EH (cell line): ENCODE measurements at places on chromosomes 13 and 19.

DNA sequence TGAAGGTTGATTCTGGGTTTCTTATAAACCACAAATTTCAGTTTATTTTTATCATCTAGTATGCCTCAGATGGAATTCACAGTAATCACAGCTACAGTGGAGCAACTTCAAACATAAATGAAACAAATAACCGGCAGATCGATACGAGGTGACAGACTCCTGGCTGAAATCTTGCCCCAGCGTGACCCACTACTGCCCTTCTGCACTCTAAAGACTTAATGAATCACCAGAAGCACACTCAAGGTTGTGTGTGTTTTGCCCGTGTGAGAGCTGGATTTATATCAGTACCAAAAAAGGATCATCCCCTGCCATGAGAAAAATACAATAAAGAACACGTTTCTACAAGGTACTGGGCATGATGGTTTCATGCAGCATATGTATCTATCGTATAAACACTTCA lies 161.7 kb downstream of the KLF12 start:
- DNase-seq, result no peak

GRCh38 chr13:32594157-32594738 lies 8.0 kb downstream of the PDS5B start:
- peak; percentile 65 for DNase-seq

- no peak for DNase-seq
These were observed 9.1 kb downstream of the ZNF555 start for GRCh38 chr19:2850256-2850925.

DNA sequence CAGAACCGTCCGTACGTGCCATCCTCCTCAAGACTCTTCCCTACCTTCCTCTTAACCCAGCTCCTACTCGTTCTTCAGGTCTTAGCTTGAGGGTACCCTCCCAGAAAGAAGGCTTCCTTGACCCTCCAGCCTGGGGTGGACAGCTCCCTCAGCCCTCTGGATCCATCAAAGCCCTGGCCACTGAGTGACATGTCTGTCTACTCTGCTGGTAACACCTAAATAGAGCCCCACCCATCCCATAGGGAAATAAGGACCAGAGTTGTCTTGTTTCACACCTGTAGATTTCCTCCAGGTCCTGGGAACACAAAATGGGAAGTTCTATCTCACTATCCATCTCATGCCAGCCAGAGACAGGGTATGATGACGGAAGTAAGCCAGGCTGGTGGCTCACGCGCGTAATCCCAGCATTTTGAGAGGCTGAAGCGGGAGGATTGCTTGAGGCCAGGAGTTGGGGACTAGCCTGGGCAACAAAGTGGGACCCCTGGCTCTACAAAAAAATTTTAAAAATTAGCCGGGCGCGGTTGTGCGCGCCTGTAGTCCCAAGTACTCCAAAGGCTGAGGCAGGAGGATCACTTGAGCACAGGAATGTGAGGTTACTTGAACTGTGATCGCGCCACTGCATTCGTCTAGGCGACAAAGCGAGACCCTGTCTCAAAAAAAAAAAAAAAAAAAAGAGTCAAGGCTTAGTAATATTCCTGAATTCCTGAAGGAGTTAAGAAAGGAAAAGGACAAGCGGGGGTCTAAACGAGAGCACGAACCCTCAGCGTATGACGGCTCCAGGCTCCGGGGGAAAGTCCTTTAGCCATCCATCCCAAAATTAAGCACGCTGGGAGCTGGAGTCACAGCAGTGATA lies 566 bp upstream of the CCDC97 start:
- peak; percentile 20 for DNase-seq

GRCh38 chr13:52925775-52926285 lies 77.4 kb upstream of the PCDH8 start:
- DNase-seq, result no peak

- no peak for DNase-seq
These were observed 3.1 kb downstream of the ABHD17A start for GRCh38 chr19:1882089-1882785.

DNA sequence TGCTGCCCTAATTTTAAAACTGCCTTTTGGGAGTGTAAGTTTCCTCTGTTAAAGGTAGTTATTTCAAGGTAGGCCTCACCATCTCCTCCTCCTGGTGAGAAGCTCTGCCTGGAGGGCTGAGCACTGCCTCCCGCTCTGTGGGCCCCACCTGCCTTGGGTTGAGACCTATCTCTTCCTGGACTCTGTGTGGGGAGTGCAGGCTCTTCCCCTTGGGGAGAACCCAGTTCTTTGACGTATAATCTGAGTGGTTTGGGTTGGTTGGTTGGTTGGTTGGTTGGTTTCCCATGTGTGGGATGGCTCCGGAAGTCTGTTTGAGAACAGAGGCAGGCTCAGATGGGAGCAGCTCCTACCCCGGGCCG lies 39.1 kb downstream of the ACTN4 start:
- DNase-seq, result no peak

- no peak for DNase-seq
These were observed 26.1 kb downstream of the FGF9 start for GRCh38 chr13:21696865-21697448.

DNA sequence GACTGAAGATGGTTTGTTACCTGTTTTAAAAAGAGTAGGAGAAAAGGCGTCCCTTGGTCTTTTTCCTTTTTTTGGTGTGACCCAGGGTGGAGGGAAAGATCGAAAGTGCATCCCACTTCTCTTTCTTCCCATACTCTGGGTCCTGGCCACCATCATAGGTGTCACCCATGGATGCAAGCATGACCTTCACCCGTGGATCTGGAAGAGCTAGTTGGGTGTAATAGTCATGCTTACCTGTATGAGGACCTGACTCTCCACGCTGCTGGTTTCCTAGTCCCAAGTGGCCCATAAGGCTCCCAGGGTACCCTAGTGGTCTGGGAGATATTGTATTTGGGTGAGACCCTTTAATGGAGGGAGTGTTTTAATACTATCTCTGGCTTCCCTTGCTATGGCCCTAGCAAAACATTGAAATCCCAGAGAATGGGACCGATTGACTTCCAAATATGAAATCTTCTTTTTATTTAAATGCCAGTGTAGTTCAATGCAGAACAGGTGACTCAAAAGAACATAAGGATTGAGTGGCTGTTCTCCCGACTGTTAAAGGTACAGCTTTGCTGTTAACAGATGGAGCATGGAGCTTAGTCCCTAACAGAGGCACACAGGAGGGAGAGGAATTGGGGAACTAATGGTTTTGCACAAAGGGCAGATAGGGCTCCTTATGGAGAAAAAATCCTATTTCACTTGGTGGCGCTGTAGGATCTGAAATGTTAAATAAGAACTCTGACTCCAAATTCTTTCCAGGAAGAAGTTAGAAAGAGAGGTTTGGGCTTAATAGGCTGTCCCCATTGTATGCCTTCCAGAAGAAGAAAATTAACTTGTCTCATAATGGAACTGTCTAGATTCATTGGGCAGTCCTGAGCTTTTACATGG lies 7.0 kb upstream of the ZNF550 start:
- peak; percentile 13 for DNase-seq

DNA sequence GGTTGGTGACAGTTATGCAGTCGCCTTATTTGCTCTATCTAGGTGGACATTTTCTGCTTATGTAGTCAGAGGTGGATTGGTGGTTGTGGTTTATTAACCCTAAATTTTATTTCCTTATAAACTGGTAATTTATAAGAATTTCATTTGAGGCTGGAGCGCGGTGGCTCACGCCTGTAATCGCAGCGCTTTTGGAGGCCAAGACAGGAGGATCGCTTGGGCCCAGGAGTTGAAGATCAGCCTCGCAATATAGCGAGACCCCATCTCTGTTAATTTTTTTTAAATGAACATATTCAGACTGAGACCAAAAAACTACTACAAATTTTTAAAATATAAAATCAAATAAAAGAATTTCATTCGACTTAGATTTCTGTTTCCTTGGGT lies 810 bp downstream of the ZNF627 start:
- DNase-seq, result no peak

DNA sequence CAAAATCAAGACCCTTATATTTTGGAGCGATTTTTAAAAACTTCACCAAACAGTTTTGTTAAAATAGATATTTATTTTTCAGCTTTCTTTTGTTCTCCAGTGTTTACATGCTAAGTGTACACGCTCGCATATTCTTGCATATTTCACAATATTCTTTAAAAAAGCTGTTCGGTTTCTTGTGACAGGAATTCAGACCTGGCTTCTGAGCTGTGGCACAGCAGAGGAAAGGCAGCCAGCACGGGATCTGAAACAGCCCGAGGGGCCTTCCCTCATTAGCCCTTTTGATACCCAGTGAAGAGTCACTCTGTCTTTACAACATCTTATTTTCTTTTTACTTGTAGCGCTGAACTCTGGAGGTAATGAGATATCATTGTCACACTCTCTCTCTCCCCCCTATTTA lies 234.0 kb downstream of the B3GLCT start:
- no peak for DNase-seq

GRCh38 chr19:49017041-49017665 lies at the start of gene LHB:
Gene LHB (minus strand): TSS chr19:49017091. CDS start chr19:49017081, 10 bp downstream.
- DNase-seq, result no peak

GRCh38 chr19:45643927-45644771 lies 5.0 kb upstream of the EML2 start:
- no peak for DNase-seq

- peak; percentile 31 for DNase-seq
These were observed 347.9 kb downstream of the EFNB2 start for GRCh38 chr13:106187501-106188095.

DNA sequence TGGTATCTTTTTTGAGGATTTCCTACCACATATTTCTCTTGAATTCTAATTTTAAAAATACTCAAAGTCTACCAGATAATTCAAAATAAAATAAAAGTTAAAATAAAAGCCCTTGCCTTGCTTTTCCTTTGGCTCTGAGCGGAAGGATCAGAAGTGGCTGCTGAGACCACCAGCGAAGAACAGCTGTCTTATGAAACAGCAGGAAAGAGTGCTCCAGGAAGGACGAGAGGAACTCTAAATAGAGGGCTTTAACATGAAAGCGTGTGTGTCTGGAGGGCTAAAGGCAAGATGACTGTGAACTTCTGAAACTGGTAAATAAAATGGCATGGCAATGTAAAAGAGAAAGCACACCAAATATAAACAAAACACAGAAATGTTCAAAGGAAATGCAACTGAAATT lies 521.5 kb upstream of the SPRY2 start:
- DNase-seq, result no peak
